ENCODE measurements at places on chromosomes 12 and 14. TPM values are rescaled to one million over a fixed set of nuclear protein-coding genes. Genes with fewer than 3 reads are reported as not detected.

DNA sequence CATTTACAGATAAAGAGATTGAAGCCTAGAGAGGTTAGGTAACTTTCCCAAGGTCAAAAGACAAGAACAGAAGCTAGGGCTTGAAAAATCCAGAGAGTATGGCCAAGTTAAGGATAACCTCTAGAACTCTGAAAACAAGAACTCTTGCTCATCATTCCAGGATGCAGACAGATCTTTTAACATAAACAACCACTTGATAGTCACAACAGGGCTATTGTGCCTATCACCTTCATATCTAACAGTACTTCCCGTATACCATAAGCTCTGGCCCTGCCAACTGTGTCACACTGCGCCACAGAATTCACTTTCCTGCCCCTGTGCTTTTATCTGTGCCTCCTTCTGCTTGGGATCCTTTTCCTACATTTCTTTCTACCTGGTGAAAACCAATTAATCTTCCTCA is 18.2 kb downstream of the ERP29 start:
- no peak for DNase-seq

The MARK3 gene
- 133 TPM for total RNA-seq

GRCh38 chr12:133120385-133121191 is 9.5 kb downstream of the ZNF891 start:
- DNase-seq, result no peak

GRCh38 chr12:106896603-106897002 is 59.1 kb upstream of the TMEM263 start:
- no peak for DNase-seq

- DNase-seq, result no peak
Observed at GRCh38 chr12:131893605-131894312, 663 bp upstream of the ULK1 start.

GRCh38 chr12:103524238-103524875 is 28.6 kb upstream of the C12orf42 start:
- DNase-seq, result no peak

The DIO3 gene
- 0.78 TPM for total RNA-seq

GRCh38 chr14:71119075-71119474 is 211.8 kb downstream of the PCNX1 start:
- no peak for DNase-seq

DNA sequence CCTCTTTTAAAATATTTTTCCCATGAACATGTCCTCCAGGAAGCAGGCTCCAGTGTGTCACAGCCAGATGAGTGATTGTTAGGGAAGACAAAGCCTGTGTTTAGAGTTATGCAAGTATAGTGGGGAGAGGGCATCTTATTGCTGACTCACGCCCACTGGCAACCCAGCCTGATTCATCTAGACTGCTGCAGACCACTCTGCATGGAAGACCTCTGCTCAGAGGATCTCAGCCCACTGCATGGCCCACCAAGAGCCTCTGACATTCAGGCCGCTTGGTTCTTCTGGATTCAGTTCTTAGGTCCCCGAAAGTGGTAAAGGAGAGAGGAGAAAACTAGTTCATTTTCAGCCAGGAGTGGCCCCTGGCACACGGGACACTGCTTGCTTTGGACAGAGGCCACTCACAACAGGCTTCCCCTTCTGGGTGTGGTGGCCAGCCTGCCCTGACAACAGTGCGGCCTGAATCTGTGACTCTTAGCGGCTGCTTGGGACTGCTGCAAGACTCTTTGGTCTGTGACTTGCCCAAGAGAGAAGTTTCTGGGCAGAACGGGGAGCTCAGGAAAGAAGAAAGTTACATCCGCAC is 266.3 kb downstream of the ZFP36L1 start:
- peak; percentile 38 for DNase-seq

GRCh38 chr12:71876137-71876799 is 36.7 kb downstream of the TBC1D15 start:
- DNase-seq, result no peak

The FAM181A gene
- total RNA-seq, result not detected

- no peak for DNase-seq
Observed at GRCh38 chr12:53190108-53190729, 9.5 kb upstream of the CSAD start.

GRCh38 chr12:77606348-77606747 is 224.3 kb upstream of the NAV3 start:
- DNase-seq, result no peak

DNA sequence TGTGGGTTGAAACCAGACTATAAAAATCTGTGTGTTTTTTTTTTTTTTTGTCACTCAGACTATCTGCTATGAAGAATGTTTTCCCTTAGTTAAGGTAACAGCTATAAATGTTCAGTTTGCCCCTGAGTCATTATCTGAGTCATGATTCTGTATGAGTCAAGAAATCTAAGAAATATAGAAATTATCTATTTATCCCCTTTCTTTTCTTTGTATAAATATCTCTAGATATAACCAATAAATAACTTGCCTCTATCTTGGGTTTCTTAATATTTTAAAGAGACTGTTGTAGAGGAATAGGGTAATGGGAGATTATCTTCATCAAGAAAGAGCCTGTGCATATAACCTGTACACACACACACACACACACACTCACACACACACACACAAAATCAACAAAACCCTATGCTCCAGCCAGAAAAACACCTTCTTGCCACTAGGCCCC is 161.7 kb upstream of the EEA1 start:
- DNase-seq, result no peak

DNA sequence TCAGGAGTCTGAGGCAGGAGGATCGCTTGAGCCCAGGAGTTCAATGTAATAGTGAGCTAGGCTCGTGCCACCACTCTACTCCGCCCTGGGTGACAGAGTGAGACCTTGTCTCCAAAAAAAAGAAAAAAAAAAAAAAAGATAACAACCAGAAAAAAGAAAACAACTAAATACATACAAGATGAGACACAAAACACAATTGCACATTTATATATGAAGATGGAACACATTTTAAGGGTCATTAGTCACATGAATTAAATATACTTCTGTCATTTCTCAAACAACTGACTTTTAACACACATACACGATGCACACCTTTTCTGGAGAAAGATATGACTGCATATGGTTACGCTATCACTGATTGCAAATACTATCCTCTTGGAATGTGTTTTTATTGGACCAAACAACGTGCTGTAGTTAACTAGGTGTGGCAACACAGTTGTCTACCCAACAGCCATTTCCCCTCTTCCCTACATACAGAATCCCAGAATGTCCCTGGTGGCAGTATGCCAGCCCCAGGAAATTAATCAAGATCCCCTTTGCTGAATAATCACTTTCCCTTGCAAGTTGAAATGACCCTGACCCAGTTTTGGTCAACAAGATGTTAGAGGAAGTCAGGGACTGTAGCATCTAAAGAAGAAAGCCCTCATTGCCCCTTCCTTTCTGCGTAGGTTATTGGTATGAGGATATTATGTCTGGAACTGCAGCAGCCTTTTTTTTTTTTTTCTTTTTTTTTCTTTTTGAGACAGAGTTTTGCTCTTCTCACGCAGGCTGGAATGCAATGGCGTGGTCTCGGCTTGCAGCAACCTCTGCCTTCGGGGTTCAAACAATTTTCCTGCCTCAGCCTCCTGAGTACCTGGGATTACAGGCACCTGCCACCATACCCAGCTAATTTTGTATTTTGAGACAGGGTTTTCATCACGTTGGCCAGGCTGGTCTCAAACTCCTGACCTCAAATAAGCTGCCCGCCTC is 5.6 kb upstream of the MYL6B start:
- no peak for DNase-seq

GRCh38 chr12:5318874-5319273 is 113.0 kb upstream of the NTF3 start:
- DNase-seq, result no peak

The SSPN gene
- 36.7 TPM for total RNA-seq

GRCh38 chr14:89399594-89400068 is 17.4 kb downstream of the FOXN3 start:
- DNase-seq, result no peak

DNA sequence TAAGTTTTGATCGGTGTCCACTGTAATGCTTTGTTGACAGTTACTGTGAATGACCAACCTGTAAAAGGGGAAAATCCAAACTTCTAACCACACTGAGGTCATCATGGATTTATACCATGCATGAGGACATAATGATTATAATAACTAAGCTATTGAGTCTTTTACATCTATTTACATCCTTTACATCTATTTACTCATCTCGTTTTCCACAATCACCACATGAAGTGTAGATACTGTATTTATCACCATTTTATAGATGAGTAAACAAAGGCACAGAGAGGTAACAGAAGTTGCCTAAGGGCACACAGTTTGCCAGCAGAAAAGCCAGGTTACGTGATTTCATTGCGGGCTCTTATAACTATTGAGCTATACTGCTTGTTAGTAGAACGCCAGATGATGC is 27.9 kb upstream of the EID3 start:
- no peak for DNase-seq

- DNase-seq, result no peak
Observed at GRCh38 chr12:89791286-89791685, 82.6 kb upstream of the ATP2B1 start.

The NUAK1 gene
- 31.4 TPM for total RNA-seq

DNA sequence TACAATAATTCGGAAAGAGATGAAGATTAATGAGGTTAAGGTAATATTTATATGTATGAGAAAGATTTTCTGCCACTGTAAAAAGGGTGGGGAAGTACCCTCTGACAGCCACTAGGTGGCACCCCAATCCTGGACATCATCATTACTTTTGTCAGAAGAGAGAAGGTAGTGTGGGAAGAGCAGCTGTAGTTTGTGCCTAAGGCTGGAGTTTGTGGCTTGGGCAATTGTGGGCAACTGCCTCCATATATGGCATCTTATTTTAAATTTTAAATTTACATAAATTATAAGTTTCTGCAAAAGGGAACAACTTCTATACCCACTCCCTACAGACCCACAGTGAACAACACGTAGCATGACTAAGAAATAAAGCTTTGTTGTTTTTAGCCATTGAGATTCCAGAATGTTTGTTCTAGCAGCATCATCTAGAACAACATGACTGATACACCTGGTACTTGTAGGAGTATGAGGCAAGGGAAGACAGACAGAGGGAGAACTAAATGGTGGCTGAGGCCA is 34.4 kb upstream of the SYCP3 start:
- no peak for DNase-seq

DNA sequence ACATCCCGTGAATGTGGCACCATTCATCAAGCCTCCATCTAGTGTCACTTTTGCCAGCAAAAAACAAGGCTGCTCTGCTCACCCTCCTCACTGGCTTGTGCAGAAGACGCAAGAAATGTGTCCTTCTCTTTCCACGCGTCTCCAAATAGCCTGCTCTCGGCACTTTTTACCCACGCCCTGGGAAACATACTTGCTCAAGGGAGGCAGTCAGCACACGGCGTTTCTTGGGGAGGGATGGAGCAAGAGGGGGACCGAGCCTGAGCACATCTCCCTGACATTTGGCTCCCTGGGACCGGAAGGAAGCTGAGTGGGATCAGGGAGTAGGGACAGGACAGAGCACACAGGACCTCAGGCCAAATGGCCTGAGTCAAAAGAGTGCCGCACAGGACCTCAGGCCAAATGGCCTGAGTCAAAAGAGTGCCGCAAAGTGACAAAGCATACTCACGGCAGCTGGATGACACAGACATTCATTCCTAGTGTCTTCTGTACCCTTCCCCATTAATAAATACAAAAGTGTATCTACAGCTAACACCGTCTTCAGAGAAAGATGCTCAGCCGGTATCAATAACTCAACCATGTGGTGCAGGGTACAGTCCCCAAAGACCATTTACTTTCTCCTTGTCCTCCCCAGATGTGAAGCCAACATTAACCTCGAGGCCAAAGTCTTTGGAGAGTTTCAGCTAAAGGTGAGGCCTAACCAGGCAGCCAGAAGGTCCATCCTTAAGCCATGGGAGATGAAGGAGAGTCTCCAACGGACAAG is 7.1 kb downstream of the BCL11B start:
- DNase-seq, result no peak

DNA sequence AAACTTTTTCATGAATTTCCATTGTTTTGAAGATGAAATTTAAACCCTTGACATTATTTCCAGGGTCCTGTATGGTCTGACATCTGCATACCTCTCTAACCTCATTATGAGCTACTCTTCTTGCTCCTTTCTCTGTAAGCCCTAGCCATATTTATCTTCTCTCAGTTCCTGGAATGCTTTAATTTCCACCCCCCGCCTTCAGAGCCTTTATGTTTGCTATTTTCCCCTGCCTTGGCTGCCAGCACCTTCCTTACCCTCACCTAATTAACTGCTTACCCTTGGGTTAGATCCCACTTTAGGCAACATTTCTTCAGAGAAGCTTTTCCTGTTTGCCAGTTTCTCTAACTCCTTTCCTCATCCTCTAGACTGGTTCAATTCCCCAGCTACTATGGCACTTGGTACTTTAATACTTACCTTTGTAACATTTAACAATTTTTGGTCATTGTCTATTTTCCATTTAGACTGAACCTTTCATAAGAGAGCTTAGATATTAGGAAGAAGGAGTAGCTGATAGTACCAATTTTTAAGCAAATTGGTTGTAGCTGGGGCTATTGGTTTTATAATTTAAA is 6.0 kb downstream of the STYX start:
- no peak for DNase-seq
